Umbilical cord (tissue), 2 donors: ENCODE measurements at places on chromosomes 4 and X.
A peak's percentile ranks its signal among the peaks of the same experiment; 100 is the strongest.

- peak; percentile 46 for DNase-seq
These were observed 617.7 kb downstream of the MID1IP1 start for GRCh38 chrX:39418731-39419638.

- DNase-seq: peak; percentile 41
These were observed 361 bp downstream of the QDPR start for GRCh38 chr4:17511509-17511949.

- DNase-seq: no peak
These were observed 182.5 kb upstream of the GALNT7 start for GRCh38 chr4:172986114-172986513.

DNA sequence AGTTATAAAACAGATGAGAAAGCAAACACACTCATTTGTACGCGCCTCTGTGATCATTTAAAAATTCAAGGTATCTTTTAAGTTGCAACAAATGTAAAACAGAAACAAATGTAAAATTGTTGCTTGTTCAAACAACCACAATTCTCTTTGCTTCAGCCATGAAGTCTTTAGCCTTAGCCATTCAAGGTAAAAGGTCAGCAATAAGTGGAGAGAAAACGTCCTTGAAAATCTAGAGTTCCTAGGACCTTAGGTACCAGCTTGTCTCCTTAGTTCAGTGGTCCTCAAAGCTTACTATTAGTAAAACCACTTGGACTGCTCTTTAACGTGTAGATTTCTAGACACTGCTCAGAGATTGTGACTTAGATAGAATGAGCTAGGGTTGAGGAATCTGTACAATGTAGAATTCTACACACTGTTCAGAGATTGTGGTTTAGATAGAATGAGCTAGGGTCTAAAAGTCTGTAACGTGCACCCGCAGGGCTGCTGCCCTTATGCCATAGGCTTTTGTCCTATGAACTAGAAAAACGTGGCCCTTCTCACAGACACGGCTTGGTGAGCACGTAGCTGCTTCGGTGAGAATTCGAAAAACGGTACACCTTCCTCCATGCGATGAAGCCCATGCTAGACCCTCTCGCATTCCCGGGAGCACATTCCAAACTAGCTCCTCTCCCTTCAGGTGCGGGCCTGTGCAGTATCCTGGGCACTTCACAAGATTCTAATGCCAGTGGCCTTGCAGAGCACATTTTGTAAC lies 1.7 kb downstream of the PLAC8 start:
- DNase-seq: peak; percentile 10

DNA sequence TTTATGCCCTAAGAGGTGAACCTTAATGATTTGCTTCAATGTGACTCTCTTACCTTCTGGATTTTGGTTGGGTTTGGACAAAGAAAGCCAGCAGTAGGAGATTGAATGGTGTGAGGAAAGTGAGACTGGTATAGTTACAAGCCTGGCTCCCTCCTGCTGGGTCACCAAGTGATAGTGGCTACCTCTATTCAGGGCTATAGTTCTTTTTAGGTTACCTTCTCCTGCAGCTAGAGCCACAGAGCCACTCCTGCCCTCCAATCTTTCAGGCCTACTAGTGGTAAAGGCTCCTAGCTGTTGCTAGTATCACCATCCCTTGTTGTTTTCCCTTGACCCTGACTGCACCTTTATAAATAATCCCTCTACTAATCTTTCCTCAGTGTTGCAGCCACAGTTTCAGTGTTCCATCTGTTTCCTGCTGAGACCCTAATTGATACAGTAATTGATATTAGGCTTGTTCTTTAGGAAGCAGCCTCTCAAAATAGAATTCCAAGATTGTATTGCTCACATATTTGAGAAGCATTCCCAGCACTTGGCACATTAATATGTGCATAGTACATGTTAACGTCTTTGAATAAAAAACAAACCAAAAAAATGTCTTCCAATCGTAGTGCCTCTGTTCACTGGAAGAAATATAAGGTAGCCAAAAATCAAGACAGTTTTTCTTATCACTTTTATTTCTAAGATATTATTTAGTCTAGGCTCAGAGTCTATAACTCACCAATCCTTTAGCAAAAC lies 82.3 kb downstream of the SRPX start:
- DNase-seq: no peak

DNA sequence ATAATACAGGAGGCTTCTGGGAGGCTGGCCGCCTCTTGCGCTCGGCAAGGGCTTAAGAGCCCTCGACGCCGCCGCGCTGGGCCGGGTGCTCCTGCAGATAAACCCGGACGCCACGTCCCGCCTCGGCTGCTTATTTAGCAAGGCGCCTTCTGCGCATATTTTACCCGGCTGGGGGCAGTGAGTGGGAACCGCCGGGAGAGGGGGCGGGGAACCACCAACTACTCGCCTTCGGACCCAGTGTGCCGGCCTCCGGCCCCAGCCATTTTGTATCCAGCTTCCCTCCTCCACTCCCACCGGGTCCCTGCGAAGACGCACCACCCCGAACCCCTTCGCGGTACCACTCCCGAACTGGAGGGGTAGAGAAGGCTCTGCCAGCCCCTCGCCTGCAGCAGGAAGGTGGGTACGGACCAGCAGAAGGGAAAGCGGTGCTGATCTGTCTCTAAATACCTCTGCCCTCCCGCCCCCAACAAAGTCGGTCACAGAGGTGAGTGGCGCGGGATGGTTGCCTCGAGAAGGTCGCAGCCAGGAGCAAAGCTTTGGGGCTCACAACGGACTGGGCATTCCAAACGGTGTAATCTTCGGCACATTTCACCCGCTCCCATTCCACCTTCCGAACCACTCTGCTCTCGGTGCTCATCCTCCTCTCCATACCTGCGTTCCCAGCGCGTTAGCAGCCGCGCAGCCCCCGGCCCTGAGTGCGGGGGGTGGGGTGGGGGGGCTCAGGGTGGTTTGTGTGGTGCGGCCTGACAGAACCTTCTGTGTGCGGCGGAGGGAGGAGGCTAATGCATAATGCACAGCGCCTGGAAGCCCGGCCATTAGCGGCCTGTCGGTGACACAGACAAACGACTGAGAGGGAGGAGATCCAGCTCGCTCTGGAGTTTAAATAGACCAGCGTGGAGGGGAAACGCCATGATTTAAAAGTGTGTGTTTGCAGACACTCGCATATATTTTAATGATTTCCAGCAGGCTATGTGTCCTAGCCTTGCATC lies 4.9 kb upstream of the BCOR start:
- no peak for DNase-seq

DNA sequence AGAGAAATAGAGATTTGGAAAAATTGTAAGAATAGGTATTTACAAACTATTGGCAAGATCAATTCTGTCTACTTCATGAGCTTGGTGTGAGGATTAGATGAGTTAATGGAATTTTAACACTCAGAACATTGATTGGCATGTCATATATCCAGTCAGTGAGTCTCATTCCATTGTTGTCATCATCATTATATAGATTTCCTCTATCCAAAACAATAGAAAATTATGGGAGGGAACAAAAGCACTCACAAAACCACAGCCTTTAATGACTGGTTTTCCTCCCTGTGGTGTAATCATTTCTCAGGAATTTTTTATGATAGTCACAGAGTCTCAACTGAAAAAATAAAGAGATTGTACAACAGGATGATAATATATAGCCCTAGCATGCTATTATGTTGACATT lies 21.1 kb downstream of the KLHL5 start:
- no peak for DNase-seq

GRCh38 chr4:182533964-182534363 lies 290.8 kb downstream of the TENM3 start:
- no peak for DNase-seq

DNA sequence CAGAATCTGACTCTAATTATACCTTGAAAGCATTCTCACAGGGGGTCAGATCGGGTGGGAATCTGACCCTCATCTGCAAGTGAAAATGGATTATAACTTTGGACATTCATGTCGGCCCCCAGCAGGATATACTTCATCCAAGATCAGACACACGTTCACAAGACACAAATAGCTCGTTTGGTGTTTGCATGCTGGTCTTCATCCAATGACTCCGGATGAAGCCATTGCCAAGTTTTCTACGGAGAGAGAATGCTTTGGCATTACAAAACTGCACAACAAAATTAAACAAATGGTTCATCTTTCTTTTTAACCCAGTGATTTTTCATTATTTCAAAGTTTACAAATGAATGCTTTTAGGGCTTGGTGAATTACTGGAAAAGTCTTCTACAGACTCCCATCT lies 105.5 kb downstream of the MID1 start:
- DNase-seq: no peak

GRCh38 chrX:152861826-152862225 lies 31.0 kb downstream of the NSDHL start:
- no peak for DNase-seq

GRCh38 chr4:100504086-100504874 lies 13.5 kb downstream of the EMCN start:
- DNase-seq: no peak

DNA sequence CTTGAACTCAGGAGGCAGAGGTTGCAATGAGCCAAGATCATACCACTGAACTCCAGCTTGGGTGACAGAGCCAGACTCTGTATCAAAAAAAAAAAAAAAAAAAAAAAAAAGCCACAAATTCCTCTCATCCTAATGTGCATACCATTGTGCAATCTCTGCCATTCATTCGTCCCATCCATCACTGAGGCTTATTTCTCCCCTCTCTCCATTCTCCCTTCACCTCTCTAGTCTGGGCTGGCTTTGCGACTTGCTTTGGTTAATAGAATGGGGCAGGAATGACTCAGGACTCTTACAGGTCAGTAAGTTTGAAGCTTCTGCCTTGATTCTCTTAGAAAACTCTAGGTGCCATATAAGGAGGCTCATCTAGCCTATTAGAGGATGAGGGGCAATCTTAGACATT lies 60.3 kb upstream of the DDX3X start:
- DNase-seq: no peak

DNA sequence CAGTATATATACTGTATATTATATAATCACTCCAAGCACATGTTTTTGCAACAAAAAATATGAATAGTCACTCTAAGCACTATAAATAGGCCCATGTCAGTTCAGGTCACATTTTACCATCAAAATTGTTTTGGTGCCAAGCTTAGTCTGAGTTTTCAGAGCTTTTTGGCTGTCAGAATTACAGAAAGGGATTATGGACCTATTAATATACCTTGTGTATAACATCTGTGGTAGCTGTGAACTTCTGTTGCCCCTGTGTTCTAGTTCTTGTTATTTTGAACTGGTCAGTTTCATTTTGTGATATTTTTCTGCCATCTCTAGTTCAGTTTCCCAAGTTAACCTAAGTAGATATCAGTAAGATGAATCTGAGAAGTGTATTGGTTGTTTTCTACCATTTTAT lies 22.9 kb downstream of the EXOC1 start:
- no peak for DNase-seq

- DNase-seq: no peak
These were observed 28.9 kb upstream of the SMIM31 start for GRCh38 chr4:164725066-164725465.

DNA sequence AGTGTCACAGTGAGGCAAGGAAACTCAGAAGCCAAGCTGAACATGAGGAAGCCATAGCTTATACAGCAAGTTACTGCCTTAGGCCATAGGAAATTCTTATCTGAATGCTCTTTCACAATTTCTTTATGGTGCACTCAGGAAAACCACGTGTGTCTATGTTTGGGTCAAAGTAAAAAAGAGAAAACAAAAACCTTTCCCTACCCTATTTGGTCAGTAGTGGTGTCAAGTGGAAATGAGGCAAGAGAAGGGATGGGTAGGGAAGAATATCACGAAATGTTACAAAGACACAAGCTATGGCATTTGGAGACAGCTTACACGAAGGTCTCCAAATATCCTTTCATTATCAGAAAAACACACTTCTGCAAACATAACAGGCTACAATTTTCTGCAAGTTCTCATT lies 83.4 kb upstream of the INPP4B start:
- DNase-seq: no peak

DNA sequence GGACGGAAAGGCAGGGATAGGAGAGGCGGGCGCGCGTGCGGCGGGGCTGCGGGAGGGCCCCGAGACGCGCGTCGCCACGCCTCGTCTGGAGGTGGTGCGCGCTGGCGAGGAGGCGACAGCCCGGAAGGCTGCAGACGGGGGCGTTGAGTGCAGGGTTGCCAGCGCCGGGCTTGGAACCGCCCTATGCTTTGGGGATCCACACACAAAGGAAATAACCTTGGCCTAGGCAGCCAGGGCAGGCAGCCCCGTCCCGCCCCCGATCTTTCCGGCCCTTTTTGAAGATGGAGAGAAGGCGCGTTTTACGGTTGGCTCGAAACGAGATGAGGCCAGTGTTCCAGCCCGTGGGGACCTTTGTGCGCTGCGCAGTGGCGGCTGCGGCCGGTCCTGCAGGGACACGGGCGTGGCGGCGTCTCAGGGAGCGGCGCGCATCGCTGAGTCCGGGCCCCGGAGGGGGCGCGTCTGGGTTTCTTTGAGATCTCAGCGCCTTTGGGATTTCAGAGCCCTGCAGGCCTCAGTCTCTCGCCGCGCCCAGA lies 50.8 kb upstream of the TRIM2 start:
- DNase-seq: peak; percentile 67

- no peak for DNase-seq
These were observed 18.7 kb downstream of the NDNF start for GRCh38 chr4:121053601-121054143.

DNA sequence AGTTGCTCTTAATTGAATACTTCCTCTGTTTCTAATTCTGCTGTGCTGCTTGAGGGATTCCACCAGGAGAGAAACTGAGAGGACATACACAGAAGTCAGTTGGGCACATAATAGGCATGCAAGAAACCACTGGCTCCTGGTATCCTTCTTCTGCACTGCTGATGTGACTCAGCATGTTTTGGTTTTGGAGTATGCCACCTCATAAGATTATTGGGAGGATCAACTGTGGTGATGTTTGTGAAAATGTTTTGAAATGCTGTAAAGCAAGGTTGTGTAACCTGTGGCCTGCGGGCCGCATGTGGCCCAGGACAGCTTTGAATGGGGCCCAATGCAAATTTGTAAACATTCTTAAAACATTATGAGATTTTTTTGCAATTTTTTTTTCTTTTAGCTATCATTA lies 119.6 kb downstream of the GATB start:
- DNase-seq: no peak

DNA sequence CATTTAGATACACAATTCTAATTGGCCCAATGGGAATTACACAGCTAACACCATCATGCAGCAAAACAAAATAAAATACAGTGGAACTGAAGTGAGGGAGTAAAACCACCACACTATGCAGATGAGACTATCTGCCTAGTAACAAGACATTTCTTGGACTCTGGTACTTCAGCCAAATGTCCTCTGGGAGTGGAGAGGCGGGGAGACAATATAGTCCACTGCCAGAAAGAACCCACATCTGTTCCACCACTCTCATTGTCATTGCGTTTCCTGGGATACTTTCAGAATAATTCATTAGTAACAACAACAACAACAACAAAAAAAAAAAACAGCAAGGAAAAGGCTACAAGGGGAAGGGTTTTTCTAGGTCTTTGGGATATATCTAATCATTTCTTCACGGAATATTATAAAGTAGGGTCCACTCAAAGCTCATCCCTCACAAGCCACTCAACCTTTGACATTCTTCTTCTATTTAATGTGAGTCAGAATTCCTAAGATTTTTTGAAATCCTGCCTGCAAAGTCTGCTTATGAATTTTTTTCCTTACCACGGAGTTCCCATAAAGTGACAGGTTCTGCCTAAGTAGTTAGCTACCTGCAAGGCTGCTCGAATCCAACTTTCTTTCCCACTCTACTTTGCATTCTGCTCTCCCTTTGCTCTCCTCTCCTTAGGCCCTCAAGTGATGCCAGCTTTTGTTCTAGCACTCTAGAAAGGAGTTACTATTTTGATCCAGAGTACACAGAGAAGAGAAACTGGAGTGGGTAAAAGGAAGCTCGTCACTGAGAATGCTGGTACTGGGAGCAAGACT lies 254.6 kb downstream of the CHIC1 start:
- no peak for DNase-seq

- no peak for DNase-seq
These were observed 1850.2 kb upstream of the AGA start for GRCh38 chr4:179292468-179292867.

GRCh38 chr4:55183926-55184599 lies 58.7 kb upstream of the KDR start:
- peak; percentile 67 for DNase-seq
